ENCODE measurements at places on chromosomes 3 and 15. TPM values are rescaled to one million over a fixed set of nuclear protein-coding genes. Genes with fewer than 3 reads are reported as not detected.

GRCh38 chr15:45810201-45810600 lies 175.4 kb downstream of the SQOR start:
- DNase-seq: no peak
- H3K36me3 ChIP-seq: no peaks in the 10 kb centered on the region
- no peak overlapping the region for H3K4me3 ChIP-seq
- no peak overlapping the region for H3K27ac ChIP-seq
- H3K4me1 ChIP-seq: no peaks in the 10 kb centered on the region

The GOLGA8H gene
- total RNA-seq: 0.77 TPM

The ADAMTS7 gene
- 51.9 TPM for total RNA-seq

The CLSTN2 gene
- total RNA-seq: 15.5 TPM

- H3K27ac ChIP-seq: no peak overlapping the region
- H3K36me3 ChIP-seq: no peaks in the 10 kb centered on the region
- no peaks in the 10 kb centered on the region for H3K27me3 ChIP-seq
- peaks cover 20% of the 10 kb centered on the region for H3K4me1 ChIP-seq
- no peak overlapping the region for H3K4me3 ChIP-seq
Observed at GRCh38 chr3:53702776-53703530, 143.3 kb downstream of the CHDH start.

The PRR20G gene
- total RNA-seq: not detected

GRCh38 chr3:192514081-192514753 lies 213.1 kb downstream of the FGF12 start:
- peak; percentile 65 for DNase-seq
- no peaks in the 10 kb centered on the region for H3K36me3 ChIP-seq
- H3K4me3 ChIP-seq: peak overlapping the region; percentile 90
- H3K27ac ChIP-seq: peak overlapping the region; percentile 84
- peaks cover 4% of the 10 kb centered on the region for H3K4me1 ChIP-seq

DNA sequence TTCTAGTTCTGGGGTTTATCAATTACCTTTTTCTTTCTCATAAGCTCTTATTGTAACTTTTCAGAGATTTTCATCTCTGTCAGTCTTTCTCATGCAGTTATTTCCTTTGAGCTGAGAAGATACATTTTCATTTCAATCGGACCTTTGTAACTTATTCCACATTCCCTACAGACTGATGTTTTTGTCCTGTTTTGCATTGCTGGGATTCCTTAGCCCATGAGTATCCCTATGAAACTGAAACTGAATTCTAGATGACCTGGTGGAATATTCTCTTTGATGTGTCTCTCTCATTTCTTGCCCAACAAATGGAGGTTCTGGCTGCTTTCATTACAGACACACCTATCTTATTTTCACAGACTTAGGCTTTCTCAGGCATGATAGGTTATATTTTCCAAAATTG lies 10.5 kb upstream of the EPHA6 start:
- no peaks in the 10 kb centered on the region for H3K36me3 ChIP-seq
- DNase-seq: no peak
- peaks cover 4% of the 10 kb centered on the region for H3K27me3 ChIP-seq

The SECISBP2L gene
- total RNA-seq: 74.7 TPM

DNA sequence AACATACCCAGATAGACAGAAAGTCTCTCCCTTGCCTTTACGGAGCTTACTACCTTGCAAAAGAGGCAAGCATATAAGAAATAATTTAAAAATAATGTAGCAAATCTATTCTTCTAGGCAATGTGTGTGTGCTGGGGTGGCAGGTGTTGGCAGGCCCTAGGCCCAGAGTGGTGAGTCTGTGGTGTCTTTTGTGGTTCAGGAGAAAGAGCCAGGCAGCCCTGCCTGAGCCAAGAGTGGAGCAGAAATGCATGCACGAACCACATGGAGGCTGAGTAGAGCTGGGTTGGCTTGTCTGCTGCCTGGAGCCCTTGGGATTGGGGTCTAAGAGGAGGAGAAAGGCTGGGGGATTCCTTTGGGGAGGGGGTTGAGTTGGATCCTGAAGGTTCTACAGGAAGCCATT lies 70.2 kb upstream of the MYZAP start:
- no peak overlapping the region for H3K4me3 ChIP-seq
- H3K27ac ChIP-seq: no peak overlapping the region
- peaks cover 31% of the 10 kb centered on the region for H3K4me1 ChIP-seq
- no peak for DNase-seq
- no peaks in the 10 kb centered on the region for H3K27me3 ChIP-seq
